Stimulated activated CD4-positive, alpha-beta T cell treated with anti-CD3 and anti-CD28 coated beads, Interleukin-15, amount 100 ng/mL, for 1 hour (primary cell): ENCODE measurements at places on chromosomes 2 and 18.

DNA sequence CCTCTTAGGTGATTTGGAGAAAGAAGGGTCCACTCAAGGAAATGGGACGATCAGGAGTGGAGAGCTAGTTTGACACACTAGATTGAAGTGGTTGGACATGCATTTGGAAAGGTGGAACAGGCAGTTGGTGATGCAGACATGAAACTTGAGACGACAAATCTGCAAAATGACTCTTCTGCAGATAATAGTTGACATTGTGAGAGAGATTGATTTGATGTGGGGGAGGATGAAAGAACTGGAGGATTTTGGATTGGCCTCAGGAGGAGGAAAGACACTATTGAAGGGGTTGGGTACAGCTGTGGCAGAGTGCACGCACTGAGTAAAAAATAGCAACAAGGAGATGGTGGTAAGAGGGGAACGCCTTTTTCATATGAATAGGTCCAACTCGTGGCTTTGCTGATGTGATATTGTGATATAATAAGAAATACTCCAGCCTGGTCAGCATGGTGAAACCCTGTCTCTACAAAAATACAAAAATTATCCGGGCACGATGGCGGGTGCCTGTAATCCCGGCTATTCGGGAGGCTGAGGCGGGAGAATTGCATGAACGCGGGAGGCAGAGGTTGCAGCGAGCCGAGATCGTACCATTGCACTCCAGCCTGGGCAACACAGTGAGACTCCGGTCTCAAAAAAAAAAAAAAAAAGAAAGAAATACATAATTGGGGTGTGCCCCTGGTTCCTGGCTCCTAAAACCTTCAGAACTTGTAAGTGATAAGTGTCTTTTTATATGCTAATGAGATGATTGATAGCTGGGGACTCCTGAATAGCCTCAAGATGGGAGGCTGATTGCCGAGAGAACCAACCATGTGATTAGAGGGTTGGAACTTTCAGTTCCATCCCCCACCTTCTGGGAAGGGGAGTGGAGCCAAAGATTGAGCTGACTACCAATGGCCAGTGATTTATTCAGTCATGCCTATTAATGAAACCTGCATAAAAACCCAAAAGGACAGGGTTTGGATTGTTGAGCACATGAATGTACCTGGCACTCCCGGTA, 9.7 kb downstream of the TTLL4 start:
- no peak for DNase-seq

DNA sequence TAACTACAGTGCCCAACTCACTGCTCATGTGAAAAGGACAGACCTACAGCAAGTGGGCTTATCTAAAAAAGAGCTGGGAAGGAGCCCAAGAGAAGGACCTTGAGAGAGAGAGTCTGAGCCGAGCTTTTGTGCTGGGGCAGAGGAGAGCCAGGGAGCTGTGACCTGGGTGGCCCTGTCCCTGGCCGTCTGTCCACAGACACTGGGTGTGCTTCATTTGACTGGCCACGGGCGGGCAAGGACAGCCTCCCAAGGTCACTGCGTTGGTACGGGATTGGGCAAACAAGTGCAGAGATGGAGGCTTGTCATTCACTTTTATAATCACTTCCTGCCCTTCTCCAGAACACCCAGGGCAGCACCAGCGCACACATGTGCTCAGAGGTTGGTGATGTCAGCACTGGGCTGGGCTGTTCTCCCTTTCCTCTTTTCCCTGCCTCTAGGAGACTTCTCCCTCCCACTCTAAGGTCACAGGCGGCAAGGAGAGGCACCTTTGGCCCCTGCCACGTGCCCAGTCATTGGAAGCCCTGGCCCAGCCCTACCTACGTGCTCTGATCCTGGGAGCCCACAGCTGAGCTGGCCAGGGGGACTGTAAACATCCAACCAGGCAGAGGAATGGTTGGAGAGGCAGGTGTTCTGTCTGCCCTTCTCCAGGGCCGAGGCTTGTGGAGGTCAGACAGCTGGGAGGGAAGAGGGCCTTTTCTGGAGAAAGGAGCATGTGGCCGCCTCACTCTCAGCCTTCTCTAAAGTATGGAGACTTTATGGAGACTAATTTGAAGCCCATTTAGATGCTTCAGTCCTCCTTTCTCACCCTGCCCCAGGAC, 6.4 kb upstream of the PSD4 start:
- no peak for DNase-seq

GRCh38 chr2:206260188-206261012, 14.1 kb upstream of the ZDBF2 start:
- DNase-seq: no peak

DNA sequence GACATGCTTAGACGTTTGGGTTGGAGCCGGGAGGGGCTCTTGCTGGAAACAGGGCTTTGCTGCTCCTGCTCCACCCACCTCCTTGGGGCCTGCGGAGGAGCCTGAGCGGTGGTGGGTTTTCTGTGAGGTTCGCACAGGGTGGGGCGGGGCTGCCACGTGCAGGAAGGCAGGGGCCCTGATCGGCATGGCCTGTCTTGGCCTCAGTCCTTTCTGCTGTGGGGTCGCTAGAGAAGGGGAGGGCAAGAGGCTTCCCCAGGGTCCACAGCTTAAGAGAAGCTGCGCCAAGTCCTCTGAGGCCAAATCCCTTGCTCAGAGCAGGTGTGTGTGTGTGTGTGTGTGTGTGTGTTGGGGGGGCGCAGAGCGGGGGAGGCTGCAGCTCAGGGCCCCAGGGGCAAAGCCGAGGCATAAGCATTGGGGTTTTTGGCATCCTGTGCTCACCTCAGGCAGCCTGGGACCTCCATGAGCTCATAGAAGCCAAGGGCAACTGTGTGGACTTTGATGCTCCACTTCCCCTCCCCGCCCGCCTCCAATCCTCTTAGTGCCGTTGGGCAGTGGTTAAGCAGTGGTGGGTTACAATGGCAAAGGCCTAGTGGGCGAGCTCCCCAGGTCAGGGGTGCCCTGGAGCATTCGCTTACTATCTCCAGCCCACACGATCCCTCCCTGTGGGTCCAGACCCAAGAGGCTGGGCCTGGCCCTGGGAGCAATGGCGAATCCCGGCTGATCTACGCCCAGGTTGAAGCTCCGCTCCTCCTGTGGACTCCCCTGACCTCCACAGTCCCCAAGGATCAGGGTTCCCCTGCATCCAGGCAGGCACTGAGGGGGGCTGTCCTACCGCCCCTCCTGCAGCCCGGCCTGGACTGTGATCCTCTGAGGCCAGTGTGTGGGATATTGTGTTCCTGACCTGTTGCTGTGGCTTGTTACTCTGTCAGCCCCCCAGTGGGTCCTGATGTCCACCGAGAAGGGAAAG, 28.9 kb downstream of the TOGARAM2 start:
- no peak for DNase-seq

DNA sequence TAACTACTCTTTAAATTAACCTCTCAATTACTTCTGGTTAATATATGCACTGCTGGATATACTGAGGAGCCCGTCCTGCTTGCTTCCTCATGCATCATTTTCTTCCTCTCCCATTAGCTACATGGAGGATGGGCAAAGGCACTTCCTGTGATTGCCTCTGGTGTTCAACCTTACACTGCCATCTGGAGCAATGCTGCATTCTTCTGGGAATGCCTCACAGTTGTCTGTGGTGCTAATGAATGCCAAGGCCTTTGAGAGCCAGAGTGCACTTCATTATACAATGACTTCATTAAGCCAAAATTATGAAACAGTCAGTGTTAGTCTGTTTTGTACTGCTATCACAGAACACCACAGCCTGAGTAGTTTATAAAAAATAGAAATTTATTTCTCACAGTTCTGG, 134.8 kb upstream of the DOCK10 start:
- no peak for DNase-seq

DNA sequence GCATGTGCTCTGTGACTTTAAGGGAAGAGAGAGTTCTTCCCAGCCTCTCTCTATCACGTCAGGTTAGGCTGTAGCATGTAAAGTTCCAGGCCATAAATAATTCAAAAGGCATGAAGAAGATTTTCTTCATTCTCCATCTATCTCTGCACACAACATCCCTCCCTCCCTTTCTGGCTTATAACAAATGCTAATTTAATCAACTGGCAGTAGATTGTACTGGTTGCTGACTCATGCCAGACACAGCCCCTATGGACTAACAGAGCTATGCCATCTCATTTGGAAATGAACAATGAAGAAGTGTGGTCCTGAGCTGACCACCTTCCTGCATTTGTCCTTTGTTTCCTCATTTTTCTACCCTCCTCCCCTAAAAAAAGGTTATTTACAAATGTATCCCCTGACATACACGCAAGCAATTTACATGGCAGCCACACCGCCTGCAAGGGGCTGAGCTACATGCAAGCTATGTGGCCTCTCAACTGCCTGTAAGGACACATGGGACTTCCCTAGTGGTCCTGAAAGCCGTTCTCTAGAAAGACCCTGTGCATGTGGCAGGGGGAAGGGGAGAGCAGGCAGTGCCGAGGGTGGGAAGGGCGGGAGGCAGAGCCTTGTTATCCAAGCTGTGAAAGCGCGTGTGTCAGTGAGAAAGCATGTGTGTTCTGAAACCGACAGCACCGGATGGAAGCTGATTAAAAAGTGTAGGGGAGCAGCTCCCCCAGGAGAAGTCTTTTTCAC, 90.9 kb upstream of the KLF7 start:
- DNase-seq: no peak

GRCh38 chr2:210387074-210387473, 72.1 kb upstream of the MYL1 start:
- DNase-seq: no peak

- DNase-seq: peak; percentile 8
These were observed 915 bp downstream of the CUL3 start for GRCh38 chr2:224584111-224584784.

DNA sequence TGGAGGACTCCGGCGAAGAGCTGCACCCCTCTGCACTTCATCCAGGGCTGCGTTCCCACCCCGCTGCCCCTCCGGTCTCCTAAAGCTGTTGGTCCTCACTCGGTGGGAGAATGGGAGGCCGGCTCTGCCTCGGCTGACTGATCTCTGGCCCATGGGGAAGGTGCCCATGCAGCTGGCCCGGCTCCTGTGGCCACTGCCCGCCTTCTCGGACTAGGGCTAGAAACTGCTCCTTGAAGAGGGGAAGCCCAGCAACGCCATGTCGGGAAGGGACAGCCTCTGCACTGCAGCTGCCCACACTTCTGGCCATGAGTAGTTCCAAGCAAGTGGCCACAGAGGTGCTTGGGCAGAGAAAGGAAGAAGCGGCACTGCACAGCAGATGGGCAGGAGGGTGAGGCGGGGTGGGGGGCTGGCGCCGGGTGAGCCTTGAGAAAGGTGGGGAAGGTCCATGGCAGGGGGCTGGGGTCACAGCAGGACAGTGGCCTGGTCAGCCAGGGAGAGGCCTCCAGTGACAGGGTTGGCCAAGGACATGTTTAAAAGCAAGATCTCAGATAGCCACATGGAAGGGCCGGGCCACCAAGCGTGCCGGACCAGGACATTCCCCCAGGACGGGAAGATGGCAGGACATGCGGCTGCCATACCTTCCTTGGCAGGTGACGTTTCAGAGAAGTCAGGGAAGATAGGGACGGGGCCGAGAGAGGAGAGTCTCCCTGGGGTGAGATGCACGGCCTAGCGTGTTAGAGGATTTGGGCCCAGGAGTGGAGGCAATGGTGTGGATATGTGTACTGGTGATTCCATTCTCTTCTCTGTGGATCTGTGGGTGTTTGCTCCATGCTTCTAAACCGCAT, 158.8 kb upstream of the HDAC4 start:
- DNase-seq: no peak

GRCh38 chr2:65329525-65329924, 101.9 kb downstream of the ACTR2 start:
- DNase-seq: no peak

GRCh38 chr2:127420039-127420864, 2.0 kb downstream of the PROC start:
- no peak for DNase-seq

DNA sequence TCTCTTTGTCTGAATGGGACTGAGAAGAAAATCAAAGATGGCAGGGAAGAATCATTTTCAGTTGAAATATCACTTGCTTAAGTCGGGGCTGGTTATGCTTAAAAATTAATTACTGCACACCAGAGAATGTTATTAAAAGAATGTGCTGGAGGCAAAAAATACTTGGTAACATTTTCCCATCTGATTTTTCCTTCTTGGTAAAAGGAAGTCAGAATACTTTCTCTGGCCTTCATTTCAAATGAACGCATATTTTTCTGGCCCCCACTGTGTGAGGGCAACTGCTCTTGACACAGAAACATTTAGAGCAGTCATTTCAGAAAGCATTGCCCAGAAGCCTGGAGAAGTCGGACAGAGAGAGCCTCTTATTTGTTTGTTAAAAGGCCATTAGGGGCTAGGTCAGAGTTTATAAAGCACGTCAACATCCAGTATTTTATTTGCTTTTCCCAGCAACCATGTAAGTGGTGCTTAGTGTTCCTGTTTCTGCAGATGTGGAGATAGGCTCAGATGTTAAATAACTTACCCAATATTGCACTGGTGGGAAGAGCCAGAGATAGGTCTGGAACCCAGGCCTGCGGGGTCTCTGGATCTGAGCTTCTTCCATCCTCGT, 32.9 kb upstream of the LYPD6B start:
- DNase-seq: no peak

- DNase-seq: no peak
These were observed 799.6 kb upstream of the CHAC2 start for GRCh38 chr2:52968043-52968442.

GRCh38 chr2:118150294-118150693, 62.0 kb downstream of the INSIG2 start:
- DNase-seq: no peak

DNA sequence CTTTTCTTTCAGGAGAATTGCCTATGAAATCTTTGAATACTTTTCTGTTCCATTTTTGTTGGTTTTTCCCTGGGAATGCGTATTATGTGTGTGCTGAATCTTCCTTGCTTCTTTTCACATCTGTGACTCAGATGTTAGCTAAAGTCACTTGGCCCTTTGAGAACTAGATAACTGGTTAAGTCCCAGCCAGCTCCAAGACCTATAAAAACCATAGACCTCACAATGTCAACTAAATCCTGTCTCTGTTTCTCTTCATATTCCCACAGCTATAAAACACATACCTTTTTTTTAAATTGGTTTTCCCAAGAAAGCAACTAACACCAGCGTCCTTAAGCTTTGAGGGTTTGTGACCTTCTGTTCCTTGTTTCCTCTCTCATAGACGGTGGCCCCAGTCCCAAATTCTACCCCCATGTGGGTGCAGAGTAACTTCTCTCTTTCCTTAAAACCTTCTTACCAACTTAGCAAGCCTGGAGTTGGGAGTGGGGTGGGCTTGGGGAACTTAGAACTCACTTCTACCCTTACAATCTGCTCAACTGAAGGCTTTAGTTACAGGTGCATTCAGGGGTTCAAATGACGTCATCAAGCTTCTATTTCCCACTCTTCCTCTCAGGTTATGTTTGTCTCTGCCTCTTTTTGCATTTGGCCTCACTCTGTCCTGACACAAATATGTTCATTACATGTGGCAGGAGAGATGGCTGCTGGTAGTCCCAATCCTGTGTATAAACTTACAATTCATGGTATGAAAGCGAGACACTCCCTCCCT, 58.1 kb upstream of the TGIF1 start:
- DNase-seq: no peak
